ENCODE measurements at places on chromosomes 6 and 20.

- no peak for DNase-seq
Observed at GRCh38 chr20:10705801-10706459, 32.1 kb upstream of the JAG1 start.

GRCh38 chr20:11231742-11232648 lies 558.2 kb upstream of the JAG1 start:
- DNase-seq: no peak

DNA sequence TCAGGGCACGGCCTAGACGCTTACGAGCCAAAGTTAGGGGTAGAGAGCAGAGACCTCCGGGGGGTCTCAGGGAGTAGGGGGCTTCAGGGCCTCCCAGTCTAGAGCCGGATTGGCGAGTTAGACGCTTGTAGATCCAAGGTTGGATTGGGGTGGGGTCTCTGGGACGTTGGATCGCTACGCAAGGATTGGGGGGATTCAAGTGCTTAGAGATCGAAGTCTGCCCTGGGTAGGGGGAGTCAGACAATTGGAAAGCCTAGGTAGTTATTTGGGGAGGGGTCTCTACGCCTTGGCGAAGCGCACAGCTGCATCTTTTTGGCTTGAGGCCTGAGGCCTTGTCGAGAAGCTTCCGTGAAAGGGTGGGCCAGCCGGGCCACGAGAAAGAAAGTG lies 469 bp downstream of the STX16 start:
- DNase-seq: peak; percentile 73

DNA sequence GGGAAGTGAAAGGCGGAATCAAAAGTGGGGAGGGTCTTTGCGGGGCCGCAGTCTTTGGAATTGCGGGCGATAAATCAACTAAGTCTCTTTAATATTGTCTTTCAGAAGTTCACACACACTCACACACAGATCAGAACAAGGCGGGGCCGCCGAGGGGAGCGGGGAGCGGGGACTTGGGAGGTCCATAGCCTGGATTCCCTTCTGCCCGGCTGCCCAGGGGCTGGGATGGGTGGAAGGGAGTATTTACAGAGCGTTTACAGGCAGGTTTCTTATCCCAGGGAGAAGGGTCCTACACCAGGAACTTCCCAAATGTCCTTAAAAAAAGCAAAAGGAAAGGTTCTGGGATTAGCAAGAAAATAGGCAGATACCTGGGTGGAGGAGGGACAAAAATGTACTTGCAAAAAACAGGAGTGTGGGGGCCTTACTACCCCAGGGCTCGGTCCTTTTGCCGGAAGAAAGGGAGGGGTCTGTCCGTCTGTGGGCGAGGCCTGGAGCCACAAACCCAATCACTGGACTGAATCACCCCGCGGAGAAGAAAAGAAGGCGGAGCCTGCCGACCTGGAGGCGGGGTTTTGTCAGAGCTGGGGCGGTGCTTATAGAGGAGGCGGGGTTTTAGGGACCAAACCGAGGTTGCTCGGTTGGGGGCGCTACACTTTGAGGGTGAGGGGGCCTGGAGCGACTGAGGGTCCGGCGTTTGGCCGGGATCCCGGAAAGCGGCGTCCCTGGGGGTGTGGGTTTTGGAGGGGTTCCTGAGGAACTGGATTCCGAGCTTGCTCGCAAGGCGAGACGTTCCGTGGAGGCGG lies 3.2 kb downstream of the PRRT1 start:
- DNase-seq: no peak

- DNase-seq: no peak
Observed at GRCh38 chr20:52722926-52723688, 249.1 kb upstream of the TSHZ2 start.

DNA sequence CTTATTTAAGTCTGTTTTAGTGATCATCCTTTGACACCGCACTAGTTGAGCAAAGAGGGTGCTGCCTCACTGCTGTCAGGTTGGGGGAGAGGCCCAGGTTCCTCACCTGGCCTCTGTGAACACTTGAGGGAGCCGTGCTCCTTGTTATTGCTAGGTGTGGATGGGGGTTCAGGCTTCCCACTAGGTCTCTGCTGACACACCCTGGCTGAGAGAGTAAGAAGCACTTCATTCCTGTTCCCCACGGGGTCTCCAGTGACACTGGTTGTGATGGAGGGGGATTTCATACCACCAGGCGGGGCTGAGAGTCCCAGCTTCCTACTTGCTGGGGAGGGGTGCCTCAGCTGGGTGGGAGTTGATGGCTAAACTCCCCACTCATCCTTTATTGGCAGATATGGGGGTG lies 11.1 kb upstream of the NOTCH4 start:
- no peak for DNase-seq

DNA sequence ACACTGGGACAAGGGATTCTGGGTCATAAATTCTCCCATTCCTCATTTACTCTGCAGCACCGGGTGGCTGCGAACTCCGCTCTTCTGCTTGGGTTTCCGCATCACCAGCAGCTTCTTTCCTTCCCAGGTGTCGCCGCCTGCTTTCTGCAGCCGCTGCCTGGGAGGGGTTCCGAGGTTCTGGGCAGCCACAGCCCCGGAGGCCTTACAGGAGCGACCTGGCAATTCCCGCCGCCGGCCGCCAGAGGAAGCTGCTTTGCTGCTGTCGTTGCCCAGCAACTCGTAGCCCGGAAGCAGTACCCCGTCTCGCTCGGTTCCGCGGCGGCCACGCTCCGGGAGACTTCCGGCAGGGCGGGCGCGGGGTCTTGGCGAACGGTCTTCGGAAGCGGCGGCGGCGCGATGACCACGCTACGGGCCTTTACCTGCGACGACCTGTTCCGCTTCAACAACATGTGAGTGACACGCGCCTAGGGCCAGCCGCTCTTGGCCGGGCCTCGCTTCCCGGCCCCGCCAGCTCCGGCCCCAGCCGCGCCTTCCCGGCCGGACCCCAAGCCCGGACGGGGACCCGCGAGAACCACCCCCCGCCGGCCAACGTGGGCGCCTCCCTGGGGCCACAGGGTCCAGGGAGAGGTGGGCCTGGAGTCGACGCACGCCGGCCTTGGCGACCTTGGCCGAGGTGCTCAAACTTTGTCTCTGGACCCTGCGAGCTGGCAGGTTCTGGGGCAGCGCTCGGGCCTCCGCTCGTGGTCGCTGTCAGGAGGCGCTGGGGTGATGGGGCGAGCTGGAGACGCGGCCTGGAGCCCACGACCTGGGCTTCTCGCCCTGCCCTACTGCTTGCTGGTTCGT lies at the start of gene NAA20:
Gene NAA20, plus strand, starts transcription at position 362 of the 843 bp plus-strand sequence. Its CDS starts 35 bp downstream, at position 397.
- peak; percentile 50 for DNase-seq

- no peak for DNase-seq
Observed at GRCh38 chr20:59823491-59824259, 109.8 kb downstream of the SYCP2 start.

- DNase-seq: no peak
Observed at GRCh38 chr6:25428758-25429317, 149.7 kb downstream of the CARMIL1 start.

DNA sequence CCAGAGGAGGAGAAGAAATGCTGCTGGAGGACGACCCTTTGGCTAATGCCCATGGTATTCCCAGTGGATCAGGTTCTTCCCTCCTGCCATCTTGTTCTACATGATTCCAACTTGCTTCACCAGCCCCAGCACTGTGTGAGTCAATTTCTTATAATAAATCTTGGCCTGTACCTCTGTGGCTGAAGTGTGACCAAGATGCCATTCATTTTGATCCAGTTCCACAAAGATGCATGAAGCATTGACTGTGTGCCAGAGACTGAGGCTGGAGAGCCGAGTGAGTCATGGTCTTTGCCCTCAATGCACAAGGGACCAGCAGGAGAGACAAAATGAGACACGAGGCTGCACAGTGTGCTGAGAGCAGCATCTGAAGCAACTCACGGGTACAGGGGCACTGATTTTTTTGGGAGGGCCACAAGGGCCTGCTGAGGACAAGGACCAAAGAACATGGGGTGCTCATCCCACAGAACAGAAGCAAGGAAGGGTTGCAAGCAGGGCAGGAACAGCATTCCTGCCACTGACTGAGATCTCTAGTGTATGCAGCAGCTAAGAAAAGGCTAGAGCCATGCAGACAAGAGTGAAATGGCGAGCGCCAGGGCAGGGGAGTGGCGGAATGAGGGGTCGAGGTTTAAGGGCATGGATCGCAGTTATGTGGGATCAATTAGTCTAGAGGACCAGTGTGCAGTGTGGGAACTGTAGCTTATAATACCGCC lies 207.0 kb downstream of the THBS2 start:
- no peak for DNase-seq

DNA sequence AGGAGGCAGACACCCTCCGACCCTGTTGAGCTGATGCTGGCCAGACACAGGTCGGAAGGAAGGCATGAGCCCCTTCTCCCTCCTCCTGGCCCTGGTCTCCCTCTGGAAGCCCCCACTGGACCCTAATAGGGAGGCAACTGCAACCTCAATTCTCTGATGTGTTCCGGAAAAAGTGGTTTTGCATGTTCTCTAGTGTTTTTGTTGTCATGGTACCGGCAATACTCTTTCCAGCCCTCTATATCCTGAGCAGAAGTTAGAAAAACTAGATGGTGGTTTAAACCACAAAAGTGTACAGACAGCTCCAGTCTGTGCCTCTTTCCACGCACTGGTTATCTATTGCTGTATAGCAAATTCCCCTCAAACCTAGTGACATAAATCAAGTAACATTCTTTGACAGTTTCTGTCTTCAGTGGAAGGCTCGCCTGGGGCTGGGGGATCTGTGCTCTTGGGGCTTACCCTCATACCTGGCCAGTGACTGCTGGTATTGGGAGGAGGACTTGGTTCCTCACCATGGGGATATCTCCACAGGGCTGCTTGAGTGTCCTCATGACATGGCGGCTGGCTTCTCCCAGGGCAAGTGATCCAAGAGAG lies 37.0 kb downstream of the SYTL3 start:
- DNase-seq: no peak

- DNase-seq: no peak
Observed at GRCh38 chr6:129031051-129031599, 148.2 kb downstream of the LAMA2 start.

DNA sequence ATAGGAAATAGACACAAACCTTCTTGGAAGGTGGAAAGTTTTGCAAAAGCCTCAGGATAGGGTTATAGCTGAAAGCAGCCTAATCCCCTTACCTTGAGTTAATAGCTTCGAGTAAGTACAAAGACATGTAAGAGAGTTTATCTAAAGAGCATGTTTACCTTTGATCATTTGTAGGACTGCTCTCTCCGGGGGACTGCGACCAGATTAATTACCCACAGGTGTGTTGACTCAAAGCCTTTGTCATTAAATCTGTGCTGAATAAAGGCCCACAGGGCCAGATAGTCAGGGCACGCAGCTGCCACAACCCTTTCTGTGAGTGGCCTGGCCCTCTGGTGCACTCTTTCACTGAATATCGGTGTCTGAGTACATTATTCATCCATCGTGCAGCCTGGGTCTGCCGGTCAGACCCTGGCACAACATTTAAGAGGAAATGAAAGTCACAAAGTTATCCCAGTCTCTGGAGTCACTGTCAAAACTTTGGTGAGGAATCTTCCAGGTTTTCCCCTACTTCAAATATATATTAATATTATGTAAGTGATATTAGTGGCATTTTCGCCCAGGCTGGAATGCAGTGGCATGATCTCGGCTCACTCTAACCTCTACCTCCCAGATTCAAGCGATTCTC lies 5.4 kb upstream of the MICA start:
- DNase-seq: no peak

DNA sequence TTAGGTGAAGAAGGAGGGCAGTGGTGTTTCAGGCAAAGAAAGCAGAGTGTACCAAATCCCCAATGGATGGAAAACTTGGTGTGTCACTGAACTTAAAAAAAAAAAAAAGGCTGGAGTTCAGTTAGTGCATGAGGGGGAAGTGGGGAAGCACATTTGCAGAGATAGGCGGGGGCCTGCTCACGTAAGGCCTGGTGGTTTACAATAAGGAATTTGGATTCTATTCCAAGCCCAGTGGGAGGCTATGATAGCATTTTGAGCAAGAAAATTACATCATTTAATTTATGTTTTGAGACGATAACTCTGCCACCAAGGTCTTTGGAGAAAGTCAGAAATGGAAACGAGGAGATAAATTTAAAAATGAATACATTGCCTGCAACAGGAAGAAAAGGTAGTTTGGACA lies 225.5 kb downstream of the EYA4 start:
- DNase-seq: no peak

- no peak for DNase-seq
Observed at GRCh38 chr6:2147766-2148448, 97.5 kb downstream of the GMDS start.

GRCh38 chr6:42355416-42355815 lies 96.3 kb downstream of the TRERF1 start:
- DNase-seq: no peak

- DNase-seq: peak; percentile 79
Observed at GRCh38 chr6:42710316-42710715, 12.1 kb downstream of the PRPH2 start.

- no peak for DNase-seq
Observed at GRCh38 chr20:49161428-49162152, 26.5 kb downstream of the STAU1 start.

DNA sequence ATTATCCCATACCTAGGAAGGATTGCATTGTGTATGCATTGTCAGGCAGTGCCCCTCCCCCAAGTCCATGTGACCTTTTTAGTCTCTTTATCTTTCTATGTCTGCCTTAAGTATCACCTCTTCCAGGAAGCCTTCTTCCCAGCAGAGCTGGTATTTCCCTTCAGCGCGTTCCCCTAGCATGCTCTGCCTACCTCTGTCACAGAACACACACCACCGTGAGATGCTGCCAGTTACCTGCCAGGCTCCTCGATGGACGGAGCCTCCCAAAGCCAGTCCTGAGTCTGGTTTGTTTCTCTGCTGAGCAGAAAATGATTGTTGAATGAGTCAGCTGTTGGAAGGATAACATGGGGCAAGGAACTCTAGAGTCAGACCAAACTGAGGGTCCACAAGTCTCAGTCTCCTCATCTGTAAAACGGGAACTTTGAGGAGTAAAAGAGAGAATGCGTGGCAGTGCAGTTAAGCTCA lies 11.3 kb upstream of the ZNF335 start:
- no peak for DNase-seq

- no peak for DNase-seq
Observed at GRCh38 chr6:146543940-146544615, 445 bp downstream of the RAB32 start.

Measured in D721Med (cell line).